Stimulated activated CD4-positive, alpha-beta T cell treated with anti-CD3 and anti-CD28 coated beads, Interleukin-15, amount 100 ng/mL, for 1 hour (primary cell): ENCODE measurements at places on chromosomes 1 and 21.

DNA sequence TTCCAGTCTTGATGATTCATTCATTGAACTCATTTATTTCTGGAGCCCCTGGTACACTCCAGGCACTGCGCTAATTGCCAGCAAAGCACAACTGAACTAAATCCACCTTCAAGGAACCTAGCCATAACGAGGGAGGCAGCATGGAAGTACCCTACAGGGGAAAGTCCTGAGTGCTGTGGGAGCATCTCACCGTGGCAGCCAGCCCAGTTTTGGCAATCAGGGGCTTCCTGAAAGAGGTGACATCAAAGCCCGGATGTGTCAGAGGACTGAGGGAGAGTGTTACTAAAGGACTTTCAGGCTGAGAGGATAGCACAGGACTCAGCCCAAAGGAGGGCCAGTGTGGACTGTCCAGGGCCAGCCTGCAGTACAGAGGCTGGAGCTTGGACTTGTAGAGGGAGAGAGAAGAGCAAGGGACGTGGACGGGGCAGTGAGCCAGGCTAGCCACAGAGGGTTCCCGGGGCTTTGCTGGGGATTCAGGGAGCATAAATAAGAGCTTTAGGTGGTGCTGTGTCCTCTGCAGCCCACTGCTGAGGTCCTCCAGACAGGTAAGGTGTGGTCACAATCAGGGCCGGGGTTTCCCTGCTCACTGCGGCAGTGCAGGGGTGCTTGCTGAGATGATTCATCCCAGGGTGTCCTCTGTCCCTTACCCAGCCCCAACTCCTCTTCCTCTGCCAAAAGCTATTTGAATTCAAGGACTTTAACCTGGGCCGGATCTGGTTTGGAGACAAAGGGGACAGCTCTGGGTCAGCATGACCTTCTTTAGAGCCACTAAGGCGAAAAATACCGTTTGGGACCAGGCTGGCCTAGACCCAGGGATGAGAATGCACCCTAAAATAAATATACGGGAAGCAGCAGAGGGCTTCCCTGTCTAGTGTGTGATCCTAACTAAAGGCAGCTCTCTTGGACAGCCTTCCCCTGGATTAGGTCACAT lies 128.3 kb downstream of the EDEM3 start:
- DNase-seq, result no peak

GRCh38 chr1:246333855-246334254 lies 173.2 kb downstream of the SMYD3 start:
- no peak for DNase-seq

- no peak for DNase-seq
Measured at GRCh38 chr21:25927195-25927880, 192.6 kb downstream of the GABPA start.

- DNase-seq, result no peak
Measured at GRCh38 chr21:38930066-38930465, 124.3 kb downstream of the ETS2 start.

DNA sequence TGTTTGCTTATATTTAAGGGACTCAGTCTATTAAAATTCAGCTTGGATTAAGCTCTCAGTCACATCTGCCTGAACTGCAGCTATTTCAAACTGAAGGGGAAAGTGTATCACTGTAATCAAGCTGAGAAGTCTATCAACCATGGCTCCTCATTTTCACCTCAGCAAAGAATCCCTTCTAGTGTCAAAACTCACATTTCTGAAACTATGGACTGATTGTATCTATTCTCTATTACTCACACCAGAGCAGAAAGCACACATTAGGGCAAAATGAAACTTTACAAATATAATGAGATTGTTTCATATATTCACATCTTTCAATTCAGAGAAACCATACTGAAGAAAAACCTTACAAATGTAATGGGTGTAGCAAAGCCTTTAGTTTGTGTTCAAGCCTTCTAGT lies 14.6 kb upstream of the C1orf146 start:
- no peak for DNase-seq
